ENCODE measurements at places on chromosomes 2 and 18.

- DNase-seq: no peak
Observed at GRCh38 chr2:12959935-12960334, 243.2 kb downstream of the TRIB2 start.

- DNase-seq: no peak
Observed at GRCh38 chr2:27965841-27966240, 75.3 kb downstream of the BABAM2 start.

DNA sequence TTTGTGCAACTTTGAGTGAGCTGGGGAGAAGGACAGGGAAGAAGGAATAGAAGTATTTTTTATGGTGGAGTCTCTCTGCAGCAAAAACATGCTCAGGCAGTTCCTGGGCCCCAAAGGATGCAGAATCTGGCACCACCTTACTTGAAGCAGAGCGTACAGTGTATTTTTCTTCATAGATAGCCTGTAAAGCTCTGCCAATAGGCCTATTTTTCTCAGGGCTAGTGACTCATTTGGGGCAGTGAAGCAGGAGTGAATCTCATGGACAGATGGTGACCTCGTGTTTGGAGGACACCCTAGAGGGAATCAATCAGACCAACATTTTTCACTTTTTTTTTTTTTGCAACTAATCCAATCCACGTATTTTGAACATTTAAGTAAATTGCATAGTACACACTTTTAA is 268.1 kb upstream of the CXCR4 start:
- no peak for DNase-seq

- DNase-seq: no peak
Observed at GRCh38 chr2:851680-852079, 99.0 kb upstream of the SNTG2 start.

- DNase-seq: no peak
Observed at GRCh38 chr2:201969241-201969937, 64.3 kb upstream of the FZD7 start.

- DNase-seq: no peak
Observed at GRCh38 chr18:27073404-27073830, 111.7 kb downstream of the CHST9 start.

All from skeletal muscle cell (primary cell).